Hypothalamus (tissue), 51 donors: ENCODE measurements at places on chromosomes 11 and 22.

DNA sequence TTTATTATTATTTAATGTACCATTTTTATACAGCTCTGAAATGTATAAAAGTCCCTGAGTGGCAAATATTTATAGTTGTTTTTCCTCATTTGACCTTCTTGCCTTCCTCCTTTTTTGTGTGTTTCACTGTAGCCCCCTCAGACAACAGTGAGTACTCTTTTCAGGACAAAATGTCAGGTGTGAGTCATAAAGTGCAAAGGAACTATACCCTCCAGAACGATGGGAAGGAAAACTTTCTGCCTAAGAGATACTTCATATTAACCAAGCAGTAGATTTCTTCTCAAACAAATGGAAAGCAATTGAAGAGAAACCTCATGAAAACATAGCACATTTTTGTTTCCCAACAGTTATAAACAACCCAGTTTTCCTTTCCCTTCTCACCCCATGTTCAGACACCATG is 16.1 kb upstream of the MS4A7 start:
- DNase-seq: no peak

DNA sequence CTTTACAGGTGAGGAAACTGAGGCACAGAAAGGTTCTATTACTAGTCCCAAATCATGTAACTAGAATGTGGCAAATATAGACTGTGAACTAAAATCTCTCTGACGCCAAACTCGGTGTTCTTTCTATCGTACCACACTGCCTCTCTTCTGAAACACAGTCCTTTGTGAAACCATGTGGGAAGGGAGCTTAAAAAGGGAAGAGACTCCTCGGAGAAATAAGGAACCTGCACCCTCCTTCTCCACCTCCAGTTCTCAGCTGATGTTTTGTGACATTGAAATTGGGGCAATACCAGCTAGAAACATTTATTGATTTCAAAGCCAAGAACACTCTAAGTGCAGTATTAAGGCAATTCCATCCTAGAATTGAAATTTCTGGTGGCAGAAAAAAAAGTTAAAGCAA is 76.4 kb upstream of the DRD2 start:
- DNase-seq: no peak

DNA sequence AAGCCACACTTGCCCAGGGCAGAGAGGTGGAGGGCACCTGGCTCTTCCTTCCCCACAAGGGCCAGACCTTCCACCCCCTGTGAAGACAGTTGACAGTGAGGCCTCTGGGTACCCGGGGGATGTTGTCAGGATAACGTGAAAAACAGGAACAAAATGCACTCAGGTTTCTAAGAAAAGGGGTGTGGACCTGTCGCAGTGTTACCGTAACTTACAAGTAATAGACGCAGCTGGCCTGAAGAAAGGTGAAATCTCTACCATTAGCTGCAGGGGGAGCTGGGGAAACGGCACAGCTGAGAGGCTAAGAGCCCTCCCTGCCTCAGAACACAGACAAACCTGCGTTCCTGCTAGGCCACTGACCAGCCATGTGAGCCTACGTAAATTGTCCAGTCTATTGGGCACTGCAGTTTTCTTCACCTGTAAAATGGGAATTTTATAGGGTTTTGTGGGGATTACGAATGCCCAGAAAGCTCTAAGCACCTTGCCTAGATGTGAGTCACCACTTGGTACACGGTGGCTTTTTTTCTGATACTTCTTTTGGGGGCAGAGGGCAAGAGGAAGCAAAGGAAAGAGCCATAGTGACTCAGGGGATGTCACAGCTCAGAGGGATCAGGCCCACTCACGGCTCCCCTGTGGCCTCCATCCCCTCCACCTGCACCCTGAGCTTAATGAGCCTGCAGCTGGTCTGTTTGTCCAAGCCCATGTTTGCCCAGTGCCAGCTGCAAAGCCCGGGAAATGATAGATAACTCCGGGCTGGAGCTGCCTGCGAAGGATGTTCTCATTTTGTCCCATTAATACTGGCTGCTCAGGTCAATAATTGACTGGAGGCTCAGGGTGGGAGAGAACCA is 18.4 kb upstream of the CABP7 start:
- no peak for DNase-seq

GRCh38 chr11:62671236-62671607 is 251 bp upstream of the UQCC3 start:
- DNase-seq: no peak

DNA sequence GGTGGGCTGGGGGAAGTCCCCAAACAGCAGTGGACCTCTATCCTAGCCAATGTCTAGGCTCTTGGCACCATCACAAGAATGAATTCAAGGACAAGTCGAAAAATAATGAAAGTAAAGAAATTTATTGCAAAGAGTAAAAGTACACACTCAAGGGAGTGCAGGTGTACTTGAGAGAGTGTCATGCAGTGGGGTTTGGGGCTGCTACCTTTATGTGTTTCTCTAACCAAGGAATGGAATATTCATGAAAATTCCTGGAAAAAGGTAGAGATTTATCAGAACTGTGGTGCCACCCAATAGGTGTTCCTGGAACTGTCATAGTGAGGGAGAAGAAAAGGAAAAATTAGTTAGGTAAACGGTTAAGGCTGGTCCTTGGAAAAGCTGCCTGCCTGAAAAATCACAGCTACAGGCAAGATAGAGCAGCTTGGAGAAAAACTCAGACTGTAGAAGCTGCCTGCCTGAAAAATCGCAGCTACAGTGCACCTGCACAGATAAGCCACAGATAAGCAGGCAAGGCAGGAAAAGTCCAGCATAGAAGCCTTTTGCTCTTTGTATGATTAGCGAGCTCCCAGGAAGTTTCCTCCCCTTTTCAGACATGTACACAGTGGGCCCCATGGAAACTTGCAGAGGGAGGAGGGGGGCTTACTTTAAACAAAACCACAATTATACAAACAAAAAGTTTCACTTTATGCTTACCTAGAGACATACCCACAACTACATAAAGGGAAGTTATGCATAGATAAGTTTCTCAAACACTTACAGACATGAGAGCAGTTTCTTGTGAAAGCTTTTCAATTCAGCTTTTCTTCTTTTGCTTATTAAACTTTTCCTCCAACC is 71.4 kb upstream of the B3GNT6 start:
- DNase-seq: no peak

DNA sequence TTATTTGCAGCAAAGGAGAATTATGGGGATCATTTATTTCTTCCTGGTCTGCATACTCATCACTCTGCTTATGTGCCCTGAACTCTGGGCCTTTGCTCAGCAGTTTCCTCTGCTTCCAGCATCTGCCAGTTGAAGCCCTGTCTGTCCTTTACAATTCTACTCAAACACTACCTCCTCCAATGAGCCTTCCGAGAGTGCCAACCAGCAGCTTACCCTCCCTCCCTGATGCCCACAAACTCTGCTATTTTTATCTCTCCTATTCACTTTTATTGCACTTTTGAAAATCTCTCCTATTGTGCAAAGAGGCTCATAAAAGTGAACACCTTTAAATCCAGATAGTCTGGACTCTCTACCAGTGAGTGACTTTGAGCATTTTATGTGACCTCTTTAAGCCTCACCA is 3.6 kb upstream of the ME3 start:
- DNase-seq: no peak

GRCh38 chr11:134370526-134371435 is 39.0 kb downstream of the GLB1L2 start:
- DNase-seq: no peak

- no peak for DNase-seq
Measured at GRCh38 chr11:2945757-2946287, 16.6 kb upstream of the PHLDA2 start.

GRCh38 chr11:70445091-70445490 is 46.8 kb downstream of the CTTN start:
- no peak for DNase-seq

DNA sequence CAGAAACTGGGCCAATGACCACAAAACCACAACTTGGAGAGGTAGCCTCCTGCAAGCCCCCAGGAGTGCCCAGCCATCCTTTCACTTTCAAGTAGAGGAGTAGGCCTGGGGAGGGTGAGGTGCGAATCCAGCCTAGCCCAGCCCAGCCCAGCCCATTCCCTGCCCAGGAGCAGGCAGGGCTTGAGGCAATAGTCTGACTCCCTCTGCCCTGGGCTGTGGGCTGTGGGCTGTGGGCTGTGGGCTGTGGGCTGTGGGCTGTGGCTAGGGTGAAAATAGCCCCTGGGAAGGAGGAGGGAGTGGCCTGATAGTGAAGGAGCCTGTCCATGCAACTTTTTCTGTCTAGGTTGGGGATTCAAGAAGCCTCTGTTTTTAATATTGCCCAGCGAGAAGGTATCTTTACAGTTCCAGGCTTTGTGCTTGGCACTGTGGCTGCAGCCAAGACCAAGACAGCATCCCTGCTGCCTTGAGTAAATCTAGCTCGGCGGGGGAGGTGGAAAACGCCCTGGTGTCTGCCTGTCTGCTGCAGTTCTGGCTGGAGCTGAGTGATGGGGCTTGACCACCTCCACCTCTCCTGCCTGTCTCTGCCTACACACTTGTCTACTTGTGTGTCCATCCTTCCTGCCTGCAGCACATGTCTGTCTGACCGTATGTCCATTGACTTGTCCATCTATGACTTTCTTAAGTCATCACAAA is 40.7 kb downstream of the LMO1 start:
- no peak for DNase-seq

- DNase-seq: no peak
Measured at GRCh38 chr22:31120642-31121041, 2.1 kb upstream of the INPP5J start.

DNA sequence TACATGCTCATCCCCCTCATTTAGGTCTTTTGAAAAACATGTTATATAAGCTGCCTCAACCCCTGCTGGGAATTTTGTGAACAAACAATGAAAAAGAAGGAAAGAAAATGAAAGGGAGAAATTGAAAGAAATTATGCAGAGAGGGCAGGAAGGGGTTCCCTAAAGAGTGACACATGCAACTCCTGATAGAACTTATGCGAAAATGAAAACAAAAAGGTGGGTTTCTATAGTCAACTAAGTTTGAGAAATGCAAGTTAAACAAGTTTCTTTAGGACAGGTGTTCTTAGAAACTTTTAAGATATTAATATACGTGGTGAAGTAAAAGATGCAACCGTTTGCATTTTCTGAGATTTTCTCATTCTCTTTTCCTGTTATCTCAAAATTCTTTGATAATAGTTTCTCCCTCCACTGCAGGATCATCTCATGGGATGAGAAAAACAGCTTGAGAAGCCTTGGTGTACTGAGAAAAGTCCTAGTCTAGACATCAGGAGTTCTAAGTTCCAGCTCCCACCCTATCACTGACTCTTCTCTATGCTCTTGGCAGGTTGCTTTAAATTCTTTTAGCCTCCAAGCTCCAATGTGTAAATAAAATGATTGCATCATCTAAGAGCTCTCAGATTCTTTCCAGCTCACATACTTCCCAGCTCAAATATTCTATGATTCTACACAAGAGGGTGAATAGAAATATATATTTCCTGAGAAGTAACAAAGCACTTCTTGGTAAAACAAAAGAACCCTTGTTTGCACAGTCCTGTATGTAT is 109.2 kb downstream of the FAM76B start:
- no peak for DNase-seq

GRCh38 chr11:79864882-79865281 is 424.1 kb upstream of the TENM4 start:
- no peak for DNase-seq

DNA sequence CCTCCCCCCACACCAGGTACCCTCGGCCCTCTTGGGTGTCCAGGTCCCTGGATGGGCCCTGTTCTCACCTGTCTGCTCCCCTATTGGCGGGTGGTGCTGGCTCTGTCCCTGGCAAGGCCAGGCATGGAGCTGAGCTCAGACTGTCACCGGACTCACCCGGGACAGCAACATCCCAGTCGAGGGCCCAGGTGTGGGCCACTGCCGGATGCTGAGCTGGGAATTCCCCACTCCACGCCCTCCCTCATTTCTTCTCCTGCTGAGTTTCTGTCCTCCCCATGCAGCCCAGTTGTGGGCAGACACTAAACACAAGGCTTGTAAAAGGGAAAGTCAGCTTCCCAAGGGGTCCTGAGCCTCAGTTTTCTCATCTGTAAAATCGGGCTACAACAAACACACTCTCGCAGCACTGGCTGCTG is 2.0 kb upstream of the AP5B1 start:
- no peak for DNase-seq

- DNase-seq: no peak
Measured at GRCh38 chr22:19760058-19760950, at the start of gene TBX1. Gene TBX1, plus strand, starts transcription at chr22:19760778. Its CDS starts 66 bp downstream, at chr22:19760844.

DNA sequence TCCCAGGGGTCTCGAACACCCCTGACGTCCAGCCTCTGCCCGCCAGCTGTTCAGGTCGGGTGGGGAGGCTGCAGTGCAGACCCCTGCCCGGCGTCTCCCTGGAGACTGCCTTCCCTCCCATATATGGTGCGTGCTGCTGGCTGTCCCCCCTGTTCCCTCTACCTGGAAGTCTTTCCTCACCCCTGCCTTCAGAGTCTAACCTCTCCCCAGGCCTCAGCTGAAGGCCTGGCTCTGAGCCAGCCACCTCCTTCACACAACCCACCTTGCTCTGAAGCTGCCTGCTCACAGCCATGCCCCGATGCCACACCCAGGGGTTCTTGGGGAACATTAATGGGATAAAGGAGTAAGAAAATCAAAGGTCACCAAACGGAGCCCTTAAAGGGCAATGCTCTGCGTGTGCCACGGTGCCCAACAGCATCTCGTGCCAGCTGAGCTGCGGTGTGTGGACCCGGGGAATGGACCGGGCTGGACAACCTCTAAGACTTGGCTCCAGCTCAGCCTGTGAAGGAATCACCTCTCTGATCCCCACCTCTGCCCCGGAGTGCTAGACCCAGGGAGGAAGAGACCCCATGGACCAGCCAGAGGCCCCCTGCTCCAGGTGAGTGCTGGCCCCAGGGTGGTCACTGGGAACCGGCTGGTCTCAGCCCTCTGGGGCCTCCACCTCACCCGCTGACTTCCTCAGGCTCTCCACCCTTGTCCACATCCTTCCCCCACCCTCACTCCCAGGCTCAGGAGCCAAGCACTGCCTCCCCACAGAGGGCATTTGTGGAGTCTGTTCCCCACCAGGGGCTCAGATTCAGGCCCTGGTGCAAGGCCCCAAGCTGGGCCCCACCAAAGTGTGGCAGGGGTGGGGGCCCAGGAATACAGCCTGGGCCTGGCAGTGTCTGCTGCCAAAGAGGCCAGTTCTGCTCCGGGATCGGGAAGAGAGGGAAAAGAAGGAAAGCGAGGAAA is at the start of gene NLRP6:
TSS of gene NLRP6 (plus strand) at position 407 of the 951 bp plus-strand sequence. CDS start at position 570, 163 bp downstream.
- DNase-seq: no peak

GRCh38 chr22:22462813-22463567 is 45.6 kb downstream of the ZNF280B start:
- DNase-seq: no peak

GRCh38 chr11:128146926-128147605 is 440.3 kb downstream of the ETS1 start:
- no peak for DNase-seq

DNA sequence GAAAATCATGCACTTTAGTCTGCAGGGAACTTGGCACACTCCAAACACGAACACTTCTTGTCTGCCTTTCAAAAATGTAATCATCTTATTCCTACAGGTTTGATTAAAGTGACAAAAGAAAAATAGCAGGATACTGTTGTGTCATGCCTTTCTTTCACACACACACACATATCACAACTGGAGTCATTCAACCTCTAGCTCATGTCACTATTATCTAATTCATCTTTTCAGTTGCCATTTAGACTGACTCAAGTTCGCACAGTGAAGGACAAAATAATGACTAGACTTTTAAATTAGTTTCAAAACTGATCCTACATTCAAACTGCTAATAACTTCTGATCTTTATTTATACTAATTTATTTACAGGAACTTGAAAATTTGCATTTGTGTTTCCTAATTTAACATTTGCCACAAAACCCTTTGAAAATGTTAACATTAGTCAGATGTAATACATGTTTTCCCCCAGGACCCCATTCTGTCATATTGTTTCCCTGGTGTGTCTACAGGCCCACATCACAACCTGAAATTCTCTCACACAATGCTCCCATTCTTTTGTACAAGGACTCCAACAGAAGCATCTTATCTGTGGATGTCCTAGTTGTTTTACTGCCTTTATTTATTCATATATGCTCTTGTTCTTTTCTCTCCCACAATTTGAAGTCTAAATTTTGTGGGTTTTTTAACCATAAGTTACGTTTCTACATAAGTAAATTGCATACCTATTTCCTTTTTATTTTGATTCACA is 171.1 kb downstream of the GRIA4 start:
- DNase-seq: no peak
